ENCODE measurements at places on chromosomes 6 and 20.

DNA sequence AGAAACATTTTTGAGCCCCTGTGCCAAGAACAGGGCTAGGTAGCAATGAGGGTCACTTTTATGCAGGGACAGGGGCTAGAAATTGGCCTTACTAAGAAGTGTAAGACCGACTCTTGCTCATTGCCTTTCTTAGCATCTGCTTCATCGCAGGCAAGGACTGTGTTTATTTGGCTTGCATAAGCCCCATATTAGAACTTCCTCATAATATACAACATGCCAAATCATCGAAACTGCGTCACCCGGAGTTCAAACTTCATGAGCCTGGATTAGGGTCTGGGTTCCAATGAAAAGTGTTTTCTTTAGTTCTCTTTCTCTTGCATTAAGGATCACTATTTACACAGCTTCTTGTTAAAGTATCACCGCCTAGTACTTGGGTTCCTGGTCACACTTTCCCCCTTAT is 977 bp upstream of the SMAP1 start:
- DNase-seq = no peak

DNA sequence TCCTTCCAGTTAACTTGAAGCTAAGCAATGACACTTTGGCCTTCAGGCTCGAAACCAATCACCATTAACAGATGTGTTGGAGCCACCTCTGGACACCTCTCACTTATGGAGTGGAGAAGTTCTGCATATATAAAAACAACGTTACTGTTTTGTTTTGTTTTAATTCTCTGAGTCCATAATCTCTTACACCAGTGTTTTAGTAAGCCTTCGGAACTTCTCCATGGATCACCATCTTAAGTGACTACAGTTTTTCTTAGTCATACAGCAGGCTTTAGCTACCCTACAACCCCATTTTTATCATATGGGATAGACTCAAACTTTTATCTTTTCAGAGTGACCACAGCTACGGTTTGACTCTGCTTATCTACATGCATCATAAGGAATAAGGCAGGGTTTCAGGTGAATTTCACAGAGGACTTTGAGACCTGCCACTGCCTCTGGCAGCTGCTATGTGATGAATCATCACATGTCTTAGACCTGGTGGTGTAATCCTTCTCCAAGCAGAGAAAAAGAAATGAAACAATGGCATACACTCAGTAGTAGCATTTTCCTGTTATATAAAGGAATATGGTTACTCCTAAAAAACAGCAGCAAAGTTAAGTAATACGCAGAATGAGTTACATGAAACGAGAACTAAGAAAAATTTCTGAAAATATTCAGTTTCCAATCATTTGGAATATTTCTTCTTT is 5.5 kb upstream of the HDDC2 start:
- DNase-seq = no peak

GRCh38 chr20:17757496-17757895 is 57.7 kb downstream of the BANF2 start:
- no peak for DNase-seq

- DNase-seq = no peak
These were observed 22.1 kb upstream of the ZNF318 start for GRCh38 chr6:43391440-43392031.

DNA sequence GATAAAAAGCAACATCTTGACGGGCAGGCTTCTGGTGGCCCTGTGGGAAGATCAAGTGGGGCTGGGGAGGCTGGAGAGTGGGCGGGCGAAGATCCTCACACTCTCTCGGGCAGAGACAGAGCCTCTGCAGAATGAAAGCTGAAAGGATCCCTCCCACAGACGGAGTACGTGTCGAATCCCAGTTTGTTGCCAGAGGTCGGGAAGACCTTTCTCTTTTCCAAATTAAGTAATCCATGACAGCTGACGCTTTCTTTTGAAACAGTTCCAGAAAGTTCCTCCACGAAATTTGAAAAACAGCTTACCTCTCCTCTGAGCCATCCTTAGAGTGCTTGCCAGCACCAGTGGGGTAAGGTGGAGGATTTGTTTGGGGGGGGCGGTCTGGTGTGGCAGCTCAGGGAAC is 155.6 kb upstream of the SMLR1 start:
- DNase-seq = peak; percentile 83

DNA sequence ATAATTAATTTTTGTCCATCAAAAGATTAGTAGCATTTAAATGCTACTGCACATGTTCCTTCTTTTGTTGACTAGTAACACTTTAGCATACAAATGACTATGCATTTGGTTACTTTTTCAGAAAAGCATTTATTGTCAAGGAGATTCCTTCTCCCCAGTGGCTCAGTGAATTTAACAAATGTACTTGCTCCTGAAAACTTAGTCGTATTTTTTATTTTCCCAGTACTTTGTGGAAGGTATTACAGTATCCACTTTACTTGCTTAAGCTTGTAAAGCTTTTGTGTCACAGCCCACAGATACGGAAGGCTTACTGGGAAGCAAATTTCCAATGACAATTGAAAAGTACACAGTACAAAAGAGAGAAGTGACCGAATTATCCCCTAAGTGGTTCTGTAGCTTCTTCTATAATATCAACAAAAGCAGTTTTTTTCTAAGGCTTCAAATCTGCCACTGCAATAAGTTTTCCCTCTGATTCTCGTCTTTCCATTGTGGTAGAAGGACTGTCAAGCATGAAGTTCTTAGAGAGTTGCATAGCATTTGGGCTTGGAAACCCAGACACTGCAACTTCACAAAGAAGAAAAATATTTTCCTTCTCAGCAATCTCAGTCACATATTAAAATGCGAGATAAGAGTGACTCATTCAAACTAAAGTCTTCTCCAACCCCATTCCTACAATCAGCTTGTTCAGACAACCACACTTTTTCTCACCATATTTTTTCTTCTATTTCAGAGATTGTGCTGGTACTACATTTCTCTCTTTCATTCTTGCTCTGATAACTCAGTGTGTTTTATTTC is 431.2 kb downstream of the GRIK2 start:
- no peak for DNase-seq

GRCh38 chr6:106527117-106527516 is 102.2 kb downstream of the RTN4IP1 start:
- no peak for DNase-seq

DNA sequence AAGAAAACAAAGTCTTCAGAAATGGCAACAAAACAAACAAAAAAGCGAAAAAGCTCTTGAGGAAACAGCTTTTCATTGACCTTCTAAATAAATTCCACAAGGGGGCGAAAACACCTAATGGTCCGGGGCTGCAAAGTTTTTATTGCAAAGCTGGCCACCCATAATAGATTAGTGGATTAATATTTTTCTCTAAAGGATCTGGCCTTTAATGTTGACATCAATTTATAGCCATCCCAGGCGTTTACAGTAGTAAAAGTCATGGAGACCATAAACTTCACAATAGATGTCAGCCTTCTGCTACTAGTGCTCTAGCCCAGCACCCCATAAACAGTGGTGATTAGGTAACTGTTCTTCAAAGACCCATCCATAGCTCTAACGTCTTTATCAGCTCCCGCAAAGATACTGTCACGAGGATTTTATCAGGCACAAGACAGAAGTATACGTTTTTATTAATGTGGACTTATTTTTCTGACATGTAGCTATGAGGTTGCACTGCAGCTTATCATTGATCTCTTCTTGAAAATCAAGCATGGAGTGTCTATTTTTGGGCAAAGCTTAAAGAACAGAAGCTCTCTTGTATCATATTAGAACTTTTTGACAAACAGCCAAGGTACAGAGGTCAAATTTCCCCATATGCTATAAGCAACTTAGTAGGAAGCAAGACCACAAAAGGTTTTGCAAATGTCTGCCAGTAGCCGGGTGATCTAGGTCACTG is 4.7 kb downstream of the CITED2 start:
- DNase-seq = no peak

DNA sequence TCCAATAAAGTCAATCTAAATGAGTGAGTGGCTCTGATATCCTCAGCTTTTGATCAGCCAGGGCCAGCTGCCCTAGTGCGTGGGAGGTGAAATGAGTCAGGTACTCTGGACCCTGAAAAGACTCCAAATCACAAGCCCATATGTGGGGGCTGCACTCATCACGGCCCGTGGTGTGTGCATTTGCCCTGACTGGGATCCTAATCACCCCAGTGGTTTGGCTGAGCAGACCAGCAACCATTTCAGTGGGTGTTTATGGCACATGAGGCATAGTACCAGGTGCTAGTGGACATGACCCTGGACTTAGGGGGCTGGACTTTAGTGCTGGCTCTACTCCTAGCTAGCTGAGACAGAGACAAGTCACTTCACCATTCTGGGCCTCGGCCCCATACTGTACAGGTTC is 39.4 kb downstream of the SCML4 start:
- DNase-seq = no peak

GRCh38 chr6:84685983-84686584 is 78.3 kb downstream of the TBX18 start:
- DNase-seq = no peak

DNA sequence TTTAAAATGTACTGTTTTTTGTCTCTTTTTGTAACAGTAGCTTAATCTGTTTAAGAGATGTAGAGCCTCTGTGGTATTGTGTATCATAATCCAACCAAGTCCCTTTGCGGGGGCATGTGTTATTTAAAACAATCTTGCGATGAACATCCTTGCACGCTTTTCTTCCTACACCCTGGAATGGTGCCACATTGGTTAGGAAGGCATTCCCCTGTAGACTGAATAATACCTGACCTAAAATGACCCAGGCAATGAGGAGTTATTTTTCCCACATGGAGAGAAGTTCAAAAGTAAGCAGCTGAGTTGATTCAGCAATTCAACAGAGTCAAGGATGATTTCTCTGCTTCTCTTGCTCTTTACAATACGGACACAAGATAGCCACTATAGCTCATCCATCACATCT is 142.0 kb upstream of the PMEPA1 start:
- no peak for DNase-seq

GRCh38 chr6:5085648-5086293 is 630 bp downstream of the PPP1R3G start:
- peak; percentile 34 for DNase-seq

- DNase-seq = no peak
These were observed 39.5 kb upstream of the LAMP5 start for GRCh38 chr20:9474835-9475415.

DNA sequence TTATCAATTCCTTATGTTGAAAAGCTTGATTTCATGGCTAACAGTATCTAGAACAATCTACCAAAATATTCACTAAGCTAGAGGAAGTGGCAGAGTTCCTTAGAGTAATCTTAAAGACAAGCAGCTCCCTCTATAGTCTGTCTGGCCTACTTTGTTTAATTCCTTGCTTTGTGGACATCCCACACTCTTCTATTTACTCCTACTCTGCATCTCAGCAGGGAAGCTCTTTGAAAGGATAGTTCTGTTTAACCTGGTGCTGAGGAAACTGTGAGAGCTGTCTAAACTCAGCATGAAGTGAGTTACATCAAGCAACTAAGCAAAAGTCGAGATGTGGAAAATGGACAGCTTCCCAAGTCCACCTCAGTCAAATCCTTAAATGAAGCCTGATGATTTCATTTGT is 4.3 kb downstream of the REV3L start:
- no peak for DNase-seq

GRCh38 chr6:3651698-3652229 is 99.7 kb downstream of the PXDC1 start:
- DNase-seq = no peak

GRCh38 chr20:17542993-17543412 is 11.8 kb upstream of the BFSP1 start:
- DNase-seq = no peak

- no peak for DNase-seq
These were observed 243.6 kb downstream of the KHDRBS2 start for GRCh38 chr6:62042429-62042828.

DNA sequence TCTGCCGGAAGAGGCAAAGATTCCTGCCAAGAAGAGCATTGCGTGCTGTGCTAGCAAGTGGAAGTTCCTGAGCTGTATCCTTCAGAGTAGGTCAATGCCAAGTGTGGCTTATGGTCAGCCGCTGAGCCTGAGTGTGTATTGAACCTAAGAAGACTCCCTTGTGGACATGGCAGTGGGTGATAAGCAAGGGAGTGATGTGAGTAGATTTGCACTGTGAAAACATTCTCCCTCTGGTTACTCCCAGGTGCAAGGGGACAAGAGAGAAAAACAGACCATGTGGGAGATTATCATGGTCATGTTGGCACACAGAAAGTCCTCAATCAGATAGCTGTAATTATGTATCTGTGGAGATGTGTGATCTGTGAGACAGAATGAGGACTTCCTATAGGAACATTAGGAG is 6.1 kb upstream of the TMEM74B start:
- DNase-seq = no peak

DNA sequence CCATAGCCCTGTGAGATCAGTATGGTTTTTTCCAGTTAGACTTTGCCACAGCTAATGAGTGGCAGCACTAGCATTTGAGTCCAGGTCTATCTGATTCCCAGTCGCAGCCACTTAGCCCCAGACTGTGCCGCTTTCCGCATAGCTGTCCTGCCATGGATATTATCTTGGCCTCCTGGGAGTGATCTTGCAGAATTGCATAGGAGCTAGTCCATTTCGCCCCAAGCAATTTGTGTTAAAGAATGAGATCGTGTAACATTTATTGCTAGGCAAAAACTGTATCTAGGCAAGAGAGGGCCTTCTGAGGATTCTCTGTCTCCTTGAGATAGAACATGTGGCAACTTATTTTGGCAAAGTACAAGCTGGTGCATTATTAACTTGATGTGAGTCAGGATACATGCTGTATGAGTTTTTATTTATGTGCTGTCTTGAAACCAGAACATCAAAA is 74.2 kb downstream of the EZR start:
- no peak for DNase-seq

DNA sequence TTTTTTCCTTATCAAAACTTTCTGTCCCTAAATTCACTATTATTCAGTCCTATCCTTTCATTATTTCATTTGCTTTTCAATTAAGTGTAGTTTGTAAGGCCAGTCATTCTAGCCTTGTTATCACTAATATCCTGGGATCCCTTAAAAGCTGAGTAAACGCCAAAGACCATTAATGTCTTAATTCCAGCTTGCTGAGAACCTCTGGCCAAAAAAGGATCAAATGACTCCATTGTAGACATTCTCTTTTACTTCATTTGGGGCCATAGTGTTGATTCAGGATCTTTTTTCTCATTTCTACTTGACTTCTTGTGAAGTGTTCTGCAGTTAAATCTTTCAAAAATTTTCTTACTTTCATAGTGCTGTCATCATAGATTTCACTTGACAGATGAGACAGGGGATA is 379.7 kb downstream of the LAMA2 start:
- no peak for DNase-seq

DNA sequence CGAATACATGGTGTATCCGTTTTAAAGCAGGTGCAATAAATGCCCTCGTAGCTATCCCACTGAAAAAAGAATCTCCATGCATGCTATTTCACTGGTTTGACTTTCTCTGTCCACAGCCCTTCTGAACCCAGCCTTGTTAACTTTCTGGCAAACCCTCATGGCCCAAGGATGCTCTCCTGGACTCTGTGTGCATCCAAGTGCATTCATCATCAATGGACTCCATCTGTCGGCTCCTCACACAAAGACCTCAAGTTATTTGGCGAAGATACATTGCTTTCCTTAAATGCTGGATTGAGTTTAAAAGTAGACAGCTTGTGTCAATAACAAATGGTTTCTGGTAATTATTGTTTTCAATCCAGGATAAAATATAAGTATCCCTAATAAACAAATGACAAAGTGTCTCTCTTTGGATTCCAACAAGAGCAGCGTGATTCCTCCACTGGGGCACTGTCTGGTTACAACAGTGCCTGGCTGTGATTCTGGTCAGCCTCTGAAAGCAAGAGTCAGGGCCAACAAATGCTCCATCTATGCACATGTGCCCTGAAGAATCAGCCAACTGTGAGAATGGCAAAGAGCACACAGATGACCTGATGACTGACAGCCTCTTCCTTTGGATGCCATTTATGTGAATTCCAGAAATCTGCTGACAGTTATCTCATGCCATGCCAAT is 55.7 kb downstream of the FYN start:
- no peak for DNase-seq

Data from uterus (tissue), 4 donors.